Camera-type eye (tissue), 1 donor: ENCODE measurements at places on chromosomes 1 and 21. TPM values are rescaled to one million over a fixed set of nuclear protein-coding genes. Genes with fewer than 3 reads are reported as not detected.

DENND2C gene
- total RNA-seq = 4.2 TPM

FCRL2 gene
- total RNA-seq = 0.27 TPM

TSPAN2 gene
- total RNA-seq = 7.3 TPM

GJB3 gene
- total RNA-seq = 1.6 TPM

NECTIN4 gene
- 3.6 TPM for total RNA-seq

TFAP2E gene
- total RNA-seq = 5.5 TPM

NUF2 gene
- total RNA-seq = 14.2 TPM

ZNF593OS gene
- total RNA-seq = 41.3 TPM
